ENCODE measurements at places on chromosomes 7 and 10.

DNA sequence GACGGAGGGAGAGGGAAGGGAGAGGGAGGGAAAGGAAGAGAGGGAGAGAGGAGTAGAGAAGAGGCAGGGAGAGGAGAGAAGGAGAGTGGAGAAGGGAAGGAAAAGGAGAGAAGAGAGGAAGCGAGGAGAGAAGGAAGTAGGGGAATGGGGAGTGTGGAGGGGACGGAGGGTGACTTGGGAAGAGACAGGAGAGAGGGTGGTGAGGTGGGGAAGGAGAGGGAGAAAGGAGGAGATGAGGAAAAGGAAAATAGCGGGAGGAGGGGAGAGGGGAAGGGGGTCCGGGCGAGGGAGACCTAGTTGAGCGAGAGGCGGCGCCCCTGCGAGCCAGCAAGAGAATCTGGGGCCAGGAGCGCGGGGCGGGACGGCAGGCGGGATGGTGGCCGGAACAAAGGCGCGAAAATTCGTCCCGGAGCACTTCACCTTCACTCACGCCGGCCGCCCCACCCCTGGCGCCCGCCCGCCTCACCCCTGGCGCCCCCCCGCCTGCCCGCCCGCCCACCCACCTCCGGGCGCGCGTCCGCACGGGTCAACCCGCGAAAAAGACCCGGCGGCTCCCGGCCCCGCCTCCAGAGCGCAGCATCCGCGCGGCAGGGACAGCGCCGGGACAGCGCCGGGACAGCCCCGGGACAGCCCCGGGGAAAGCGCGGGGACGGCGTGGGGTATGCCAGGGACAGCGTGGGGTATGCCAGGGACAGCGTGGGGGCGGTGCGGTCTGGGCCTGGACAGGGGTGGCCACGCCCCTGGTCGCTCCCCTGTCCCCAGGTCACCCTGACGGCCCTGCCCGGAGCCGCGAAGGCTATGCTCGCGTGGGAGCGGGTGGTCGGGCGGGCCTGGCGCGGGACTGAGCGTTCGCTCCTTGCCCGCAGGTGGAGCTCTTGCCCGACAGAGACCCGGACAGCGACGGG, 4.2 kb downstream of the VSTM2A start:
- DNase-seq: no peak

GRCh38 chr10:68597407-68597806, 37.3 kb downstream of the TET1 start:
- DNase-seq: no peak

DNA sequence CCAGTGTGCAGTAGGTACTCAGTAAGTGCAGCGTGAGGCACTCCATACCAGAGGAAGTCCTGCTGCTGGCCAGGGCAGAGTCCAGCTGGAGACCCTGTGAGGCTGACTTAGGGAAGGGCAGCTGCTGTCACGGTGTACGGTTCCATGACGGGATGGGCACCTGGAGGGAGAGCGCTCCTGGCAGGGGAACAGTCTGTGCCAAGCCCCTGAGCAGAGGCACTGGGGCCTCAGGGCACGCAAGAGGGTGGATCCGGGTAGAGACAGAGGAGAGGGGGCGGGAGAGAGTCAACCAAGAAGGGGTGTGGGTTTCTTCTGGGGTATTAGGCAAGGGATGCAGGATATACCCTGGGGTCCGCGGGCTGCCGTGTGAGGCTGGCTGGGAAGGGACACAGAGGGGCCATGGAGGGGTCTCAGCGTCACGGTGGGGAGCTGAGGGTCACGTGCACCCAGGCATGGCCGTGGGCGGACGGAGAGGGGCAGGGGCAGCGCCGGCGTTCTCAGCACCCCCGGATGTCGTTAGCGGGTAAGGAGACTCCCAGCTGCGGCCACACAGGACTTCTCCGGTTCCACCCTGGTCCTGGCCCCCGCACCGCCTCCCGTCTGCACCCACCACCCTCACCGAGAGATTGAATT, 70.5 kb downstream of the MICALL2 start:
- DNase-seq: no peak

DNA sequence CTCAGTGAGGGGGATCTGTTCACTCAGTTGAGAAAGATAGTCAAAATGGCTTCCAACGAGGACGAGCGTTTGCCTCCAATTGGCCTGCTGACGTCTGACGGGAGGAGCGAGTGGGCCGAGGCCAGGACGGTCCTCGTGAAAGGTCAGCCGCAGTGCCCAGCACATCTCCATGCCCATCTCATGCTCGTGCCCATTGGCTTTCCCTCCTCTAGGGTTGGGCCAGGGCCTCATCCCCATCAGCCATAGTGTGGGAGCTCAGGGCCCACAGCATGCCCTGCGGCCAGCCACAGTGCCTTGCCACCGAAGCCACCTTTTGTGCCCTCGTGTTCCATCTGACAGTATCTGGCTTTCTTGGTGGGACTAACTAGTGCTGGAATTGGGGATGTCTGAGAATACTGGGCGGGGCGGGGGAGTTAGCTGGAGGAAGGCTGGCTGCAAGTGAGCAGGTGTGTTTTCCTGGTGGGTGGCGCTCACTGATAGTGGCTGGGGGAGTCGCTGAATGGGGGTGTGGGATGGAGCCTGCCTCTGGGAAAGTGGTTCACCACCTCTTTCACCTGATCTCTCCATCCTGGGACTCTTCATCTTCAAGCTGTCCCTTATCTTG, 13.9 kb downstream of the CHAT start:
- no peak for DNase-seq

DNA sequence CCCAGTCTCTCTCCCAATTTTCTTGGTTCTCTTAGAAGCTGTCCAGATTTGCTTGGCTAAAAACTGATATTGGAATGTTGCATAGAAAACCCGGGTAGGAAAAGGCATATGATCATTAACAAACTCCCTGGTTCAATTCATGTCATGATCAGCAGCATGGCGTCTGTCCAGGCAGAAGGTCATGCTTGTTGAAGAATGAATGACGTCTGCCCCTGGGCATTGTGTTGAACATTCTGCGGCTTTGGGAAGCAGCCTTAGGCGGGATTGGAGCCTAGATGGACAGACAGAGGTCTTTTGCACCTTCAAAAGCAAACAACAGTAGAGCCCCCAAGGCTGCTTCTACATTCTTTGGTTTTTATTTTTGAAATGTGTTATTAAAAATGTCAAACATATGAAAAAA, 7.7 kb upstream of the MINDY3 start:
- no peak for DNase-seq

DNA sequence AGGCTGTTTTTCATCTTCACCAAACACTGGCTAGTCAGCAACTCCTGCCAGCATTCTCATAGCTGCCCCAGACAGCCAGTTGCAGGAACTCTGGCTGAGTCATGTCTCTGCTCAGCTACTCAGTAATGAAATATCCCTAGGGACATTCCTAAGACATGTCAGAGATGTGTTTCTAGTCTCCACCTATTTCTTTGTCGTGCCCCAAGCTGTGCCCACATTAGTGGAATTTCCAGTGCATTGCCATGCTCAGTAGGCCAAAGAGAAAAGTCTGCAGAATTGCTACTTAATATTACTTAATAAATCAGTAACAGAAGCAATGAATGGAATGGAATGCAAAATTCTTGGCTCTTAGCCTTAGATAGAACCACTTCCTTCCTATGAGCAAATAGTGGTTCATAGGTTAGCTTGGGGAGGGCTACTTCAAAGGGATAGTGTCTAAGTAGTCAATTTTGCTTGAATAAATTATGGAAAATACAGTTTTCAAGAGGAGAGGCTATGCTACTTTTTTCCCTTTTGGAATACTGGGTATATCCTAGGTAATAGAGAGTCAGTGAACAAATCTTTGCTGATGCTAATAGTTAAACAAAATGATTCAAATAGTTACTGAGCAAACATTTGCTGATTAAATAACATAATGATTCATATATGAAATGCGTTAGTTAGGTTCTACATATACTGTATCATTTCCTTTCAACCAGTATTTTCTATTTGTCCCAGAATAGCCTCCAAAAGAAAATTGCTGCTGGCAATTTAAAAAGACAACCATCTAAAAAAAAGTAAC, 23.6 kb upstream of the SEMA3C start:
- DNase-seq: no peak

- DNase-seq: peak; percentile 30
Observed at GRCh38 chr7:74365322-74366022, 76.3 kb downstream of the CLIP2 start.

GRCh38 chr10:105964009-105964408, 1200.5 kb downstream of the SORCS1 start:
- DNase-seq: no peak

GRCh38 chr7:134444198-134444960, 14.5 kb downstream of the AKR1B1 start:
- no peak for DNase-seq

DNA sequence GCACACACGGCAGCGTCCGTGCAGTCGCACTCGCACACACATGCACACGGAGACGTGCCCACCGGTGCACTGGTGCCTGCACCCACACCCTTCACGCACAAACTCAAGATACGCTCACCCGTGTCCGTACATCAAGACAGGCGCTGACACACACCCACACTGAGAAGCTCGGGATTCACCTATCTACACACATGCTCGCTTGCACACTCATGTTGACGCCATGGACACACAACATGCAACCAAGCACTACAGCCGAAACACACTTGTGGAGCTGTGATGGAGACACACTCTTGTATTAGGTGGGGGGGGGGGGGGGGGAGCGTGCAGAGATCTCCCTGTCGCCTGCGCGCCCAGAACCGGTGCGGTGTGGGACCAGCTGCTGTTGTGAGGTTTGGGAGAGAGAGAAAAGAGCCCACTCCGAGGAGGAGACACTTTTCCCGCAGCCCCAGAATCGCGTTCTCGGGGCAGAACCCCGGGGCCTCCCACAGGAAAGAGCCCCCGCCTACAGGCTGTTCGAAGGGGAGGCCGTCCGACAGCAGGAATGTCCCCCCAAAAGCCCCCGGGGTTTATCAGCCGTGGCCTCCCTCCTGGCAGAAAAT, 605 bp upstream of the NFKB2 start:
- DNase-seq: peak; percentile 79
